EL (cell line): ENCODE measurements at places on chromosomes 2 and 18.

- DNase-seq: no peak
These were observed 36.0 kb upstream of the ASAP2 start for GRCh38 chr2:9170458-9171130.

DNA sequence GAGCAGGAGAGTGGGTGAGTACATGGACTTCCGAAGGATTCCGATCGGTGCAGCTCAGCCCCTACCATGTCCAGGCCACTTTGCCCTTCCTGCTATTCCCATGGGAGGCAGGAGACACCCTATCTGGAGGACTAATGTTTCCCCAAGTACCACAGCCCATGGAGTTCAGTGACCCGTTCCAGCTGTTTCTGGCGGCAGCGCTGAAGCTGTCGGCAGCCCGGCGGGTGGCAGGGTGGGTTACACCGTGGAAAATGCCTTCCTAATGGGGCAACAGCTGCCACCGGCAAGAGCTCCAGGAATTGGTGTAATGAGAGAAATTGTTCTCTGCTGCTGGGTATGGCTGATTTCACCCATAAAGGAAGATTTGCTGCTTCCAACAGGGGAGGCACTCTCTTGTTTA is 98.3 kb downstream of the MYCN start:
- no peak for DNase-seq

GRCh38 chr18:3603421-3604234 is 153.7 kb downstream of the TGIF1 start:
- DNase-seq: peak; percentile 95

- DNase-seq: no peak
These were observed 4.3 kb upstream of the GATA6 start for GRCh38 chr18:22165049-22165602.

GRCh38 chr2:9554921-9555296 is 721 bp downstream of the ADAM17 start:
- peak; percentile 81 for DNase-seq

DNA sequence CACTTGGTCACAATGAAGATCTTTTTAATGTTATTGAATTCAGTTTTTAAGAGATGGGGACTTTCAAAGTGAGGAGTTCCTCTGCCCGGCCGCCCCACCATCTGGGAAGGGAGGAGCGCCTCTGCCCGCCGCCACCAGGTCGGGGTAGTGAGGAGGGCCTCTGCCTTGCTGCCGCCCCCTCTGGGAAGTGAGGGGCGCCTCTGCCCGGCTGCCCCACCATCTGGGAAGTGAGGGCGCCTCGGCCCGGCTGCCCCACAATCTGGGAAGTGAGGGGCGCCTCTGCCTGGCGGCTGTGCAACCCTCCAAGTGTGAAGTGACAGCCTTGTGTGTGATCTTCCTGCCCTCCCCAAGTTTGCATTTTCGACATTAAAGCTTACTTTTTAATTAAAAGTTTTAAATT is 899.3 kb downstream of the TRIB2 start:
- no peak for DNase-seq

DNA sequence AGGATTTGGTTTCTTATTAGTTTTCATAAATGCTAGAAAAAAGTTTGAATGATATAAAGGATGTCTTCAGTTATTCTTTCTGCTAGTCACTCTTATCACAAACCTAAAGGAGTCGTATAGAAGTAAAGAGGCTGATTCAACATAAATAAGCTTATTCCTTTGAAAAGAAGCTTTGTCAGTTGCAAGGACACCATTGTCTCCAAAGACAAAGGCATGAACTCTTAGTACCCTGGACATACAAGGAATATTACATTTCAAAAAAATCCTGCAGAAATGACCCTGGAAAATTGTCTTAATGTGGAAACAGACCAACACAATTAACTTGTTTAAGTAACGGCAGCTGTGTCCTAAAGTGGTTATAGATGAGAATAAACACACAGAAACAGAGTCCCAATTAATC is 528.0 kb downstream of the CPS1 start:
- DNase-seq: no peak

GRCh38 chr18:10893196-10893595 is 256.2 kb downstream of the PIEZO2 start:
- no peak for DNase-seq

- DNase-seq: no peak
These were observed 2.5 kb downstream of the LTBP1 start for GRCh38 chr2:32949260-32949659.

DNA sequence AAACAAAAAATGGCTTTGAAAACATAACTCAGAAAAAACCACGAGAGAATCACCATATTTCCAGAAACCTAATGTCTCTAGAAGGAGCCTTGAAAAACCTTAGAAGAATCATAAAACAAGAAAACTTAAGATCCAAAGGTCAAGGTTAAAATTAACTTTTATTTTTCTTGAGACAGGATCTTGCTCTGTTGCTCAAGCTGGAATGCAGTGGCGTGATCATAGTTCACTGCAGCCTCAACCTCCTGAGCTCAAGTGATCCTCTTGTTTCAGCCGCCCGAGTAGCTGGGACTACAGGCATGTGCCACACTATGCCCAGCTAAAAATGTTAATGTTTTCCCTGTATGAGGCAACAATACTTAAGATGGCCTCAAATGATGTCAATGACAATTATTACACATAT is 254.2 kb upstream of the SESTD1 start:
- DNase-seq: no peak

GRCh38 chr18:8627107-8627472 is 17.9 kb downstream of the RAB12 start:
- no peak for DNase-seq

GRCh38 chr2:30022444-30023071 is 101.2 kb upstream of the ALK start:
- DNase-seq: no peak
